ENCODE measurements at places on chromosomes 1 and 21. TPM values are rescaled to one million over a fixed set of nuclear protein-coding genes. Genes with fewer than 3 reads are reported as not detected.

DNA sequence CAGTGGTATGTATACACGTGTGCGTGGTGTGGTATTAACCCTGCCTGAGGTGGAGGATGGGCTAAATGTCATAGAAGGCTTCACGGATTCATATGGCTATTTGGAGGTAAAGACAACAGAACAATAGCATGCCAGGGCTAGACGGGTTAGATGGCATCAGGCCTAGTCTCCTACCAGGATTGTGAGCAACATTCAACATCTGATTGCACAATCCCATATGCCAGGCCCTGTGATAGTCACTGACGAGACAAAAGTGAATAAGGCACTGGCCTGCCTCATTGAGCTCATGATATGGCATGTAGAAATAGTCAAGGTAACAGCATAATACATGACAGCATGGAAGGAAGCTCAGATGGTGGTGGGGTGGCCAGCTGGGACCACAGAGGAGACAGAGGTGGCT, 167.1 kb upstream of the BEND5 start:
- DNase-seq: no peak

The HPCAL4 gene
- not detected for total RNA-seq

GRCh38 chr1:11787804-11788436, 17.8 kb downstream of the MTHFR start:
- DNase-seq: no peak

GRCh38 chr1:4587721-4588120, 66.7 kb upstream of the AJAP1 start:
- DNase-seq: peak; percentile 18

Data from mesenteric fat pad (tissue), 1 donor.